ENCODE measurements at places on chromosomes 12 and 14.

- DNase-seq: no peak
Observed at GRCh38 chr14:32039401-32040030, 37.6 kb upstream of the ARHGAP5 start.

- DNase-seq: no peak
Observed at GRCh38 chr14:52836063-52836462, 44.7 kb upstream of the GNPNAT1 start.

DNA sequence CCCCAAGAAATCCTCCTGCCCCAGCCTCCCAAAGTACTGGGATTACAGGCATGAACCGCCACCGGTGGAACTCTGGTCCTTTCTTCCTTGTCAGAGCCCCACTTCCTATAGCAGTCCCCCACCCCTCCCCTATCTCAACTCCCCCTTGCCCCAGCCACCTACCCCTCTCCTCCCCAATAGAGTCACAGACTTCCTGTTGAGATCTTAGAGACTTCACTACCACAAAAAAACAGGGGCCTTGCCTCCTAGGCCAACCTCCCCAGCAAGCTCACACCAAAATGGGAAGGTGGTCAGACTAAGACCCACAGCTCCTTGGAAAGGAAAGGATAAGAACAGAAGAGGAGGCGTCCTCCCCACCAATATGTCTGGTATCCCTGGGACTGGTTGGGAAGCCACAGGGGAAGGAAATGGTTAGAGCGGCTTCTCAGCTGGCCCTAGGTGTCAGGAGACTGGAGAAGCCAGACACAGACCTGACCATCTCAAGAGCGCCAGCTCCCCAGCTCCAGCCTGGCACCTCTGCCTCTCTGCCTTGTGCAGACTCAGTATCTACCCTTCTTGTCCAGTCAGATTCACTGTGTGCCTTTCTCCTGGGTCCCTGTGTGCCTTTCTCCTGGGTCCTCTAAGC is 8.5 kb downstream of the ITGB7 start:
- DNase-seq: no peak

DNA sequence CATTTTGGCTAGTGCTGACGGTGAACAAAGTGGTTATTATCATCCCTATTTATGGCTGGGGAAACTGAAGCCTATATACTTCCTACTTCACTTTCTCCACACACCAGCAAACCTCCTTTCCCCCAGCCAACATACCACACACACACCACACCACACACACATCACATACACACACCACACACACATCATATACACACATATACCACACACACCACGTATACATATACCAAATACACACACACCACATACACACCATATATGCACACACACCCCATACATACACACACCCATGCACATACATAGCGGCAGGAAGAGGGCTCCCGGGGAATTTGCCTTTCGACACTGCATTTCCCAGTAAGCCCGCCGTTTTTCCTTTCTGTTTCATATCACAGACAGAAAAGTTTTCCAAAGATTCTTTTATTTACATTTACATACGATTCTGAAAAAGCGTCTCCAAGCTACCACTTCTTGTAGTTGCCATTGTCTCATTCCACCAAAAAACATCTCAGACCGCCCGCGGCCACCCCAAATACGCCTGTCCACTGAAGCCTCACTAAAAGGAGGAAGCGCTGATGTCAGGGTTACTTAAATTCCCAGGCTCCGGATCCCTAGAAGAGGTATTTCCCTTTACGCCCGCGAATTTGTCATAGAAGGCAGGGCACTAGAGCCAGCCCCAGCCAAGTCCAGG is 823 bp upstream of the RAB5B start:
- DNase-seq: no peak

GRCh38 chr12:130977046-130977742 is 23.5 kb downstream of the ADGRD1 start:
- no peak for DNase-seq

GRCh38 chr14:80996049-80996901 is 40.9 kb downstream of the TSHR start:
- DNase-seq: no peak

DNA sequence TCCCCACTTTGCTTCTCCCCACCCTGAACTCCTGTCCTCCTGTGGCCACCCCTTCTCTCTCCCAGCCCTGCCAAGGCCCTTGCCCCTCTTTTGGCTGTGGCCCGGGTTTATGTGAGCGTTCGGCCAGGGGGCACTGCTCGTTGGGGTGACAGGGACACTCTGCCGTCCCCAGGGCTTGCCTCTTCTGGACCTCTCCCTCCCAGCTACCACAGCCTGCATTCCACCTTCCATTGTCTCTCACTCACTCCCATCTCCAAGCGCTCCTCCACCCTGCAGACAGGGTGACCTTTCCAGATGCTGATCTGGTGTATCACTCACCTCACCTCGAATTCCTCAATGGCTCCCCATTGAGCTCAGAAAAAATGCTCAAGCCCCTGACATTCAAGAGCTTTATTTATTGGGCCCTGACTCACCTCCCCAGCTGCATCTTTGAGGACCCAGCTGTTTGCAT is 1.4 kb downstream of the SERPINA9 start:
- no peak for DNase-seq

DNA sequence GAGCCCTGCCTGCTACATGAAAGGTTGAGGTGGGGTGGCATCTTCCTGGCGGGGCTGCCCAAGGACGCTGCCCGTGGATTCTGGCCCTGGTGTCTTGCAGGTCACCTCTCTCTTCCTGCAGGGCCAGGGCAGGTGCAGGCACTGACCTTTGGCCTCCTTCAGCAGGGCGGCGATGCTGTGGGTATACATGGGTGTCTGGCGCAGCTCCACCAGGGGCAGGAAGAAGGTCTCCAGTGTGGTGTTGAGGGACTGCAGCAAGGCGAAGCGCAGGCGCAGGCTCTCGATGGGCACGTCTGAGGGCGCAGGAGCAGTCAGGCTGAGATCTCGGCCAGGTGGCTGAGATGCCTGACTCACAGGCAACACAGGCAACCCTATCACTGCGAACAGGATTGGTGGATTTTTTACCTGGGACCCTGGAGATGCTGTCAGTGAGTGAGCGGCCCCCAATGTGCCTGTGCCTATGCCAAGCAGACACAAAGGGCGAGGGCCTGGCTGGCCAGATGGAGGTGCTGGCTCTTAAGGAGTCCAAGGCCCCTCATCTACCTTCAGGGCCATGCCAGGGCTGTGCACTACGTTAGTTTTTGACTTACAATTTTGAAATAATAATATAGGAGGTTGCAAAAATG is 45.7 kb downstream of the TRAFD1 start:
- DNase-seq: no peak

- DNase-seq: no peak
Observed at GRCh38 chr12:68746572-68747180, 700 bp downstream of the SLC35E3 start.
